ENCODE measurements at places on chromosomes 1 and 21. TPM values are rescaled to one million over a fixed set of nuclear protein-coding genes. Genes with fewer than 3 reads are reported as not detected.

DNA sequence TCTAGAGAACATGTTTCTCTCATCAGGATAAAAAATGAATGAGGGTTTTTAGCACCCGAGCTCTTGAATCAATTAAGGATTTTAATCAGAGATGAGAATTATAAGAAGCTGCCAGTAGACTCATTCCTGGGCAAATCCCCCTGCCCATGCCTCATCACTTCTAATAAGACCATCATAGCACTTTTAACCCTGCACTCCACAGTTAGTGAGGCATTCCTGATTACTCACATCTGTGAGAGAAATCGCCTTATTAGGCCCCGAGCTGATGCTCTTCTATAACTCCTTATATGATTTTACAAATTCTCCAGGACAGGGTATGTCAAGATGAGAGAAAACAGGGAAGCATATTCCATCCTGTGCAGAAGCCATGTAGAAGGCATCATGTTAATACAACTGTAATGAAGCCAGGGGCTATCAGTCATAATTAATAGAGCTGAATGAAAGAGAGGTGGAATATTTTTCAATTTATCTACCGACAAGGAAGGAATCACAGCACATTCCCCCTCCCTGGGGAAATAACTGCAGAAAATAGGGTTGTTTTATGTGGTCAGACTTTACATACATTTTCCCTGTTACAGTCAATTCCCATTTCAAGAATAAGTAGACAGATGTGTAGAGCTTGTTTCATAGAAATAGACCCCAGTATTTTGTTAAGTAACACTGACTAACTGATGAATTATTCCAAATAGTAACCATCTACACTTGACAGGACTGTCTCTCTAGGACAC is 272.7 kb downstream of the HHIPL2 start:
- DNase-seq = no peak
- no peak overlapping the region for H3K4me3 ChIP-seq
- no peak overlapping the region for H3K27ac ChIP-seq
- H3K36me3 ChIP-seq = no peaks in the 10 kb centered on the region
- no peaks in the 10 kb centered on the region for H3K27me3 ChIP-seq

- H3K4me1 ChIP-seq = no peaks in the 10 kb centered on the region
- no peaks in the 10 kb centered on the region for H3K36me3 ChIP-seq
- no peak for DNase-seq
- no peak overlapping the region for H3K4me3 ChIP-seq
- no peaks in the 10 kb centered on the region for H3K27me3 ChIP-seq
Measured at GRCh38 chr1:7905262-7905661, 35.4 kb downstream of the TNFRSF9 start.

DNA sequence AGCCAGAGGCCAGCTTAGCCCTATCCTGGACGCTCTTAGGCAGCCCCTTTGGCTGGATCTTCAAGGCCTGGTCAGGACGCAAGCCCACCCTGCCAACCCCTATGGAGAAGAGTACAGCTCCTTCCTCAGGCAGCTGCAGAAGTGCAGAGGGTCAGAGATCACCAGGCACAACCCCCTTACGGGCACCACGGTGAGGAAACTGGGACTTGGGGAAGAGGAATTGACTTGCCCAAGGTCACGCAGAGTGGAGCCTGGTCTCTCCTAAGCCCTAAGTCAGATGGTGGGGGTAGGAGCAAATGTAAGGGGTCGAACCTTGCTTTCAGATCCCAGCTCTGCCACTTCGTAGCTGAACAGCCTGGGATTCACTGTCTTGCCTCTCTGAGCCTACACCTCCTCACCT is 3.7 kb downstream of the E2F2 start:
- no peak overlapping the region for H3K4me3 ChIP-seq
- H3K27ac ChIP-seq = no peak overlapping the region
- DNase-seq = no peak
- peaks cover 9% of the 10 kb centered on the region for H3K4me1 ChIP-seq

HPCA gene
- not detected for total RNA-seq

GPR25 gene
- total RNA-seq = not detected

RAB25 gene
- total RNA-seq = not detected

GRCh38 chr1:150176593-150176992 is 26.9 kb downstream of the PLEKHO1 start:
- H3K27me3 ChIP-seq = no peaks in the 10 kb centered on the region
- DNase-seq = no peak
- no peaks in the 10 kb centered on the region for H3K36me3 ChIP-seq
- H3K4me3 ChIP-seq = no peak overlapping the region
- H3K27ac ChIP-seq = no peak overlapping the region

DNA sequence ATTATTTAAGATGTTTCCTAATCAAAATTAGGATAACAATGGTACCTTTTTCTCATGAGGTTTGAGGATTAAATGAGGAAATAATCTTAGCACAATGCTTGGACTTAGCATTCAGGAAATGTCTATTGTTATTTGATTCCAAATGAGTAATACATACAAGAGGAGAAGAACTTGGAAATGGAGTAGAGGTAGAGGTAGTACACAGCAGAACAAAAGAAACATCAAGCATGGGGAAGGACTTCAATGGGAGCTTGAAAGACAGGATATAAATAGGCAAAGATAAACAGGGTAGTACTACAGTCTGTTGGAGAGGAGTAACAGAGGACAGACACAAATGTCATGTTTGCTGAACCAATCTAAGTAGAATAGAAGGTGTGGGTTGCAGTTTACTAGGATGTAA is 59.5 kb upstream of the RGS2 start:
- H3K27ac ChIP-seq = no peak overlapping the region
- H3K4me1 ChIP-seq = no peaks in the 10 kb centered on the region
- H3K36me3 ChIP-seq = no peaks in the 10 kb centered on the region
- H3K27me3 ChIP-seq = no peaks in the 10 kb centered on the region
- DNase-seq = no peak

DNA sequence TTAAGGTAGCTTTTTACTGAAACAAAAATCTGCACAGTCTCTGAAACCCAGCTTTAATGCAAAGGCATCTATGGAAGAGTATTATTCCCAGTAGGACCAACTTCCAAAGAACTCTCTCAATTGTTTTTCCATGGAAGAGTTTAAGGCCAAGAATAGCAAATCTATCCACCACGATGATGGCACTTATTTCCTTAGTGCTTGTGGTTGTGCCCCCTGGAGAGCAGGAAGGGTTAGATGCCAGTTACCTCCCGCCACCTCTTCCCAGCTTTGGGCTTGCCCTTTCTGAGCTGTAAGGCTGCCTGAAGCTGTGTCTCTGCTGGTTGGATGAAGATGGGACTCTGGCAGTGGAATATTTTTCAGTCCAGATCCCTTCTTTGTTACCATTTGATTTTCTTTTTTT is 4.8 kb upstream of the ATP1A1 start:
- H3K36me3 ChIP-seq = no peaks in the 10 kb centered on the region
- DNase-seq = no peak
- no peaks in the 10 kb centered on the region for H3K4me1 ChIP-seq
- H3K27ac ChIP-seq = no peak overlapping the region
